MM.1S (cell line): ENCODE measurements at places on chromosomes 4 and X.

- no peak for DNase-seq
Observed at GRCh38 chr4:186019269-186019668, 49.7 kb upstream of the TLR3 start.

DNA sequence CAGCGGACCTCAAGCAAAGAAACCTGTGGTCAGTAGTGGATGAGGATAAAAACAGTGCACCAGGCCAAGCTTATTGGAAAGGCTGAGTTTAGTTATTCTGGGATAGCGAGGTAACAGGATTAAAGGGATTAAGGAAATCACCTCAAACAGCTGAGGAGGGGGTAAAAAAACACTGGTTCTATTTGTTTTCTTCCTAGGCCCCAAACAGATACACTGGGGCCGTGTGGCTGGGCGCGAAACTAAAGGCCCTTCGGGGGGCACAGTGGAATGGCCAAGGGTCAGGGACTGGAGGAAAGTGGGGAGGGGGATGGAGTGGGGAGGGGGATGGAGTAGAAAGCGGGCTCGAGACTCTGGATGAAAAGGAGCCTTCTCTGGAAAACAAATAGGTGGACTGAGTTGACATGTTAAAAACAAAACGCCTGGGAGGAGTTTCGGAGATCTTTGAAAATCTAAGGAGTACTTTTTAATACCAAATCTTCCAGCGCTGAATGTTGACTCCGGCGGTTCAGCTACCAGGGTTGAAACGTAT is 2.9 kb downstream of the SOX3 start:
- DNase-seq: no peak

- DNase-seq: no peak
Observed at GRCh38 chr4:832108-832507, 6.2 kb upstream of the CPLX1 start.

DNA sequence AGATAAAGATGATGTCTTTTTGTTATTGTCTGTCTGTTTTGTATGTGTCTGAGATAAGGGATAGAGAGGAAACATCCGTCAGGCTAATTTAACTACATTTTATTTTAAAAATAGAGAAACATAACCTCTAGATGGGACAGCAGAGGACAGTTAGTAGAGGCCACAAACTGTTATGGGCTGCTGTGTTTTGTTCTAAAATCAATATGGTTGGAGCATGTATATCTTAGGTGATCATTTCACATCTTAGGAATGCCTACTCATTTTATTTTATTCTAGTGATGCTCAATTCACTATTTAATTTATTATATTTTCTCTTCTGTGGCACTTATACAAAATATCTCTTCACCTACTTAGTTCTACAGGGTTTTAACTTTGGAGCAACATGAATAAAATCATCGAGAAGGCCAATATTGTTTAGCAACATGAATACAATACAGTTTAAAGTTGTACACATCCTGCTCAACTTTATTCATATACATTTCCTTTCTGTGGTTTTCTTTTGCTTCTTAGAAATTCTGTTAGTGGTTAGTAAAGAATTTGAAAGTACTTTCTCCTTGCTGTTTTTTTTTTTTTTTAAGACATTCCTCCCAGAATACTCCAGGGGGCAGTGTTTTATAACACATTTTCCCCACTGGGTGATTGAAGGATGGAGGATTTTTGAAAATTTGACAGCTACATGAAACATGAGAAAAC is 392.9 kb downstream of the UNC5C start:
- DNase-seq: peak; percentile 42

- DNase-seq: no peak
Observed at GRCh38 chr4:186586205-186586604, 30.8 kb upstream of the MTNR1A start.

DNA sequence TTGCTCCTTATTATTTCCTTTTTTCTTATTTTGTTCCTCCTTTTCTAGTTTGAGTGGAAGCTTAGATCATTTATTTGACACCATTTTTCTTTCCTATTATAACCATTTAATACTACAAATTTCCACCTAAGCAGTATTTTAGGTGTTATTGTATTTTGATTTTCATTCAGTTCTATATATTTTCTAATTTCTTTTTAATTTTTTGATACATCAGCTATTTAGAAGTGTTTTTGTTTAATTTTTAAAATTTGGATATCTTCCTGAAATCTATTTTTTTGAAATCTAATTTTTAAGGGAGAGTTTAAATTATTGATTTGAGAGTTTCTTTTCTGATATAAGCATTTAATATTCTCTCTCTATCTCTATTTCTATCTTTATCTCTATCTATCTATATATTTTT is 108.1 kb downstream of the LARP1B start:
- no peak for DNase-seq

DNA sequence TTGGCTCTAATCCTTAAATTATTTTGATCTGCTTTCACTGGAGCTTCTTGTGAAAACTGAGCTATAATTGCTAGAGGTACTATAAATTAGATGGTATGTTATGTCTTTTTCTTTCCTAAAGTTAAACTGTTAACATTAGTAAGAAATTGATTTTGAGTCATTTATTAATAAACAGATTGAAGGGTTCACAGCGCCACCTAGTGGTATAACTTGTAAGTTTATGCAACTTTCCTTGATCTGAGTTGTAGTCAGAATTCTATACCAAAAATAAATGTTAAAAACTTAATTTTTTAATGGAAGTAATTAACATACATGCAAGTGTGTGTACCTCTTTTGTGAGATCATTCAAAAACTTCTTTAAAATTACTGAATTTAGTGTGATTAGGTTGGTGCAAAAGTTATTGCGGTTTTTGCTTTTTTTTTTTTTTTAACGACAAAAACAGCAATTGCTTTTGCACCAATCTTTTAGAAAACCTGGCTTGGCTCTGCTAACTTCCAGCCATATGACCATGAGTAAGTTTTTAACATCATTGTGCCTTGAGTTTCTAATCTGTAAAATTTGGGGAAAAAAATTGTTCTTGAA is 151.5 kb downstream of the CENPC start:
- DNase-seq: peak; percentile 35

- DNase-seq: no peak
Observed at GRCh38 chr4:37960679-37961450, 667 bp downstream of the PTTG2 start.

DNA sequence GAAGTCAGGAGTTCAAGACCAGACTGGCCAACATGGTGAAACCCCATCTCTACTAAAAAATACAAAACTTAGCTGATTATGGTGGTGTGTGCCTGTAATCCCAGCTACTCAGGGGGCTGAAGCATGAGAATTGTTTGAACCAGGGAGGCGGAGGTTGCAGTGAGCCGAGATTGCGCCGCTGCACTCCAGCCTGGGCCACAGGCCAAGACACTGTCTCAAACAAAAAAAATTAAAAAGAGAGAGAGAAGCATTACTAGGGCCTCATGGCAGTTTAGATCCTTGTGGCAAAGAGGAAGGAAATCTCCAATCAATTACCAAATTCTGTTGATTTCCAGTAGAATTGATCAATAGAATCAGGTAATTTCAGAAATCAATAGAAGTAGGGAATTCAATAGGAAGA is 16.8 kb upstream of the SLC34A2 start:
- no peak for DNase-seq

GRCh38 chrX:44042116-44042515 is 68.9 kb upstream of the NDP start:
- no peak for DNase-seq

- no peak for DNase-seq
Observed at GRCh38 chr4:99754756-99755155, 61.9 kb upstream of the DAPP1 start.

DNA sequence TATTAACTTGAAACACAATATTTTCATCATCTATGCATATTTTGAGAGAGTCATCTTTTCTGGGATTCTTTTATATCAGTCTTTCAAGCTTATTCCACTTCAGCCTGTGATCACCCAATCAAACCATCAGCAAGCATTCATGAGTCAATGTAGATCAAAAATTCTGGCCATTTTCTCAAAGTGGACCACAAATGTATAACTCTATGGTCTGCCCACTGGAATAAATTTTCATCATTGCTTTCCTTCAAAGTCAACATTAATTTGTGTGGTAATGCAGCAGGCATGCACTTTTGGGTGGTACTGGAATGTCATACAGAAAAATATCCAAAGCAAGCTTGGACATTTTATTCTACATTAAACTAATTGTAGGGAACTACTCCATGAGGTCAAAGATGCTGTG is 1013.0 kb downstream of the STIM2 start:
- DNase-seq: no peak

- no peak for DNase-seq
Observed at GRCh38 chr4:8168832-8169598, 10.4 kb upstream of the ABLIM2 start.

- no peak for DNase-seq
Observed at GRCh38 chr4:787561-787981, 38.4 kb downstream of the CPLX1 start.

DNA sequence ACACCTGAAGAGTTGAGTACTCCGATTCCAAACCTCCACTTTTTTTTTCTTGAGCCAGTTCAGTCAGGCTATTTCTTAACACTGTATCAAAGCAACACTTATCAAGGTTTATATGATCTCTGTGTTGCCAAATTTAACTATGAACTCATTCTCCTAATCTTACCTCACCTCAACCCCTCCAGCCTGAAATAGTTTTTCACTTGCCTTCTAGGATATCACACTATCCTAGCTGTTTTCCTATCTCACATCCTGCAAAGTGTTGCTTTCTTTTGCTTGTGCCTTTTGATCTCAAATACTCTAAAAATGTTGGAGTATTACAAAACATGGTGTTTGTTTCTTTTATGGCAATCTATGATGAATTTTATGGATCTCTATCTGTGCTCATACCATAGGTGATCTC is 415.0 kb downstream of the CFAP47 start:
- no peak for DNase-seq

DNA sequence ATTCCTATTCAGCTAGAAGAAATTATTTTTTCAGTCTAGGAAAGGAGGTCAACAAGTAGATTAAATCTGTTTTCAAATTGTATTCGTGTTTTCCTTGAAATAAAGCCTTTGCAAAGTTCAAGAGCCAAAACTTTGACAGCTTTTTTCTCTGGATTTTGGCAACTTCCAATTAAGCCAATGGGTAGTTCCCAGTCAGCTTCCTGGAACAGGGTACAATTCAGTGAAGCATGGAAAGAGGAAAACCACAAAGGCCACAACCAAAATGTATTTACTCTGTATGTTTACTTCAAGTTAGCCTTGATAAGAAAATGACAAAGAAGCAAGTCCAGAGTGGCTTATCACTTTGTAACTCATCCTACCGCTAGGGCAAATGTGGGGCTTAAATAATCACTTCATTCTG is 188.6 kb downstream of the COMMD8 start:
- no peak for DNase-seq

DNA sequence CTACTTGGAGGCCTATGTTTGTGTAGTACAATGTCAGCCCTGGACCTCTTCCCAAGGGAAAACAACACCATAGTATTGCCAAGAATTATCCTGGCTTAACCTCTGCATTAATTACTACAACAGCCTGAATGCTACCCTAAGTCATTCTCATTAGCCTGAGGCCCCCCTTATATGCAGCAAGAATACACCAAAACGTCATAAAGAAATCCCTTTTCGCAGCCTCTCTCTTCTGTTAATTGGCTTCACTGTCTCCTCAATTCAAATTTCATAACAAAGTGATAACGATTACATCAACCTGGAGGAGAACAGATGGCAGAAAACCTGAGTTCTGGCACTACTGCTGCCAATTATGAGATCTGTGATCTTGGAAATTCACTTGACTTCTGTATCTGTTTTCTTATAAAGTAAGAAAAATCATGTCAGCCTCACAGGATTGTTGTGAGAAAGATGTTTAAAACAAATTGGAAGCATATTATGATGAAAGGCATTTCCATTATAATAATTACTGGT is 1663.1 kb downstream of the STIM2 start:
- DNase-seq: no peak

GRCh38 chr4:25346913-25347312 is 30.1 kb upstream of the ANAPC4 start:
- DNase-seq: no peak

- DNase-seq: no peak
Observed at GRCh38 chr4:3718462-3718861, 47.7 kb upstream of the ADRA2C start.

GRCh38 chr4:185721190-185722028 is 90.6 kb downstream of the SORBS2 start:
- no peak for DNase-seq

GRCh38 chrX:15170927-15171326 is 99.0 kb downstream of the ASB9 start:
- DNase-seq: no peak

DNA sequence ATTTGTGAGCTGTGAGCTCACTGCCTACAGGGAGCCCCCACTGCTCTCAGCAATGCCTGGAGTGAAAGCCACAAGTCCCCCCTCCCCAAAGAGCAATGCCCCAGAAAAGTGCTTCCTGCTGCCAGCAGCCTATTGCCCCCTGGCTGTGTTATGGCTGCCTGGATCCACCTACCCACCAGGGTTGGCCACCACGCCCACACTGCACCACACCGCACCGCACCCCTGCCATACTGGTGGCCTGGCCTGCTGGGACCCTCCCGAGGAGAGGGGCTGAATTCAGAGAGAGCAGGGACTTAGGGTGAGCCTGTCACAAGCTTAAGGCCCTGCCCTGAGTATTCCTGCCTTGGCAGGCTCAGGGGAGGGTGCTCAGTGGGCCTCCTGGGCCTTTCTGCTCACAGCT is 4.3 kb downstream of the CFAP99 start:
- no peak for DNase-seq

DNA sequence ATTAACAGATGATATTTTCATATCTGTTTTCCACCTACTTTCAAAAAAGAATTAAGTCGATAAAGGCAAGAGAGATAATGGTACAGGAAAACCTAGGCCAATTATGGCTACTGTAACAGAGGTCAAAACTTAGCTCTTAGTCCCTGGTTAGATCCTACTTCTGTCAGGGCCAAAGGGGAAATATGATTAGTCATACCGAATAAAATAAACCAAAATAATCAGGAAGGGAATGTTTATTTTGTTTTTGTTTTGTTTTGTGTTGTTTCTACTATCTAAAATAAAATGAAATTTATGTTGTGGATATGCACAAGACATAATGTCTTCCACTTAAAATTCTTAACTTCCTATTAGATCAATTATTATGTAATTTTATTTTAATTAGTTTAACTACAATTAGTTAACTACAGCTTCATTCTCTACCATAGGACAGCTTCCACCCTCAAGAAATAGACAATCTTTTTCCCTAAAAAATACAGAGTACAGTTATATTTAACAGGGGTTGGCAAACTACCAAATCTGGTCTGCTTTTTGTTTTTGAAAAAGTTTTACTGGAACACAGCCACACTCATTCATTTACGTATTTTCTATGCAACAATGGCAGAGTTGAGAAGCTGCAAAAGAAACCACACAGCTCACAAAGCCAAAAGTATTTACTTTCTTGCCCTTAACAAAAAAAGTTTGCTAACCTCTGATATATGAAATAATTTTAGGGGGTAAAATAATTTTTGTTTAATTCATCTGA is 25.4 kb downstream of the TMEM47 start:
- DNase-seq: no peak

DNA sequence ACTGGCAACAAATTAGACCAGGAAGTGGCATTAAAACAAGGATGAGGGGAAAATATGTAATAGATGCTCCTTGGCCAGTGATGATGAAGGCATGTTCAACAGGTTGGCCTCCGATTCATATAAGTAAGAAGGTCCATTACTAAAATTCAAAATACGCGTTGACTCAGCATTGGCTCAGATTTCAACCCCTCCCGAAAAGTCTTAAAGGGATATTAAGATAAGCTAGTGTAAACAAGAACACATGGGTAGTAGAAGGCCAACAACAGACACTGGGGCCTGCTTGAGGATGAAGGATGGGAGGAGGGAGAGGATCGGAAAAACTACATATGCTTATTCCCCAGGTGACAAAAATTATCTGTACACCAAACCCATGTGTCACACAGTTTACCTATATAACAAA is 19.1 kb upstream of the LAP3 start:
- no peak for DNase-seq

GRCh38 chr4:121339307-121339706 is 41.5 kb downstream of the QRFPR start:
- no peak for DNase-seq
